Right atrium auricular region (tissue), 2 donors: ENCODE measurements at places on chromosomes 4 and X.

DNA sequence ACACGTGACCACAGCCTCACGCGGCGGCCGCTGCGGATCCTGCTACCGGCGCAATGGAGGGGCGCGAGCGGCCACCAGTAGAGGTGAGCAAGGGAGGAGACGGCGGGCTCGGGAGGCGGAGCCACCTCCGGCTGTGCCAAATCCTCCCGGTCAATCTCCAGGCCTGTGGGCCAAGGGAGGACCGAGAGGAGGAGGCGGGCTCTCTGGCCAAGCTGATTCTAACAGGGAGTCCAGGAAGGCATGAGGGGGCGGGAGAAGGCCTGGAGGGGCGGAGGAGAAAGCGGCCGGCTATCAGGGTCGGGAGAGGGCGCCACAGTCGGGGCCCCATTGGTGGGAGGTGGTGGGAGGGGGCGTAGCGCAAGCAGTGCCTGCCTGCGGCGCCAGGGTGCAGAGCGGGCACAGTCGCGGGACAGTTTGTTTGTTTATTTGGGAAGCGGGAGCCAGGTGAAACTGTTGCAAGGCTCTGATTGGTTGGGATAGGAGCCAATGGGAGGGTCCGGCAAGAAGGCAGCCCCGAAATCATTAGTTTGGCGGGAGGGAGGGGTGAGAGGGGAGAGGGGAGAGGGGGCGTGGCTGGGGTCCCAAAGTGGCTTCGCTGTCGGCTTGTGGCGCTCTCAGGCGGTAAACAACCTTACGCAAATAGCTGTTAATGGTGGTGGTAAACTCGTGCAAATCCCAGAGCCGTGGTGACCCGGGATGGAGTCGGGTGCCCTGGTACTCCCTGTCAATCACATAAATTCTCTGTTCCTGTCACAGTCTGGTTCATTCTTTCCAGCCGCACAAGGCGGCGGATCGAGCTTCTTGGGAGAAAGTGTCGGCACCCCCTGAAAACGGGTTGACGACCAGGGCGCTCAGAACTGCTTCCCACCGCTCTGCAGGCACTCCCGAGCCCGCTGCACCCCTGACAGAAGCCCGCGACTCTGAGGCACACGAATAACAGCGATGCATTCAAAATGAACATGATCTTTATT lies at the start of gene IRS4:
Gene IRS4 (minus strand): TSS at position 55 of the 971 bp plus-strand sequence.
- no peak for DNase-seq

GRCh38 chr4:87130985-87131703 lies 89.3 kb downstream of the KLHL8 start:
- DNase-seq: no peak

- no peak for DNase-seq
These were observed 133.8 kb downstream of the SPRY1 start for GRCh38 chr4:123530357-123530756.

- no peak for DNase-seq
These were observed 9.5 kb downstream of the LGI2 start for GRCh38 chr4:25021216-25021615.

GRCh38 chrX:140439476-140439875 lies 65.4 kb downstream of the SOX3 start:
- no peak for DNase-seq

DNA sequence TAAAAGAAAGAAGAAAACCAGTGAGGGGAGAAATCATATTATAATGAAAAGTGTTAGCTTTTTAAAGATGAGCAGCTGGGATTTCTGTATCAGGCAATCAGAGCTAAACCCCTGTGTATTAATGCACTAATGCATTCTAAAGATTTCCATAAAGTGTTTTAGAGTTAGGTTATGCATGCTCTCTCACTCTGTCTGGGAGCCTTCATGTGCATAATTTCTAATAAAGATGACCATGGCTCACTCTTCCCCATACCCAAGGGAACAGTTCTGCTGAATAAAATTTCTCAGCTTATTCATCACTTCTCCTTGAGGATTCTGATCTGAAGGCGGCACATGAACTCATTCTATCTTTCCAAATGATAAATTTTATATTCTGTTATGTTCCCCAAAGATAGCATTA lies 129.4 kb downstream of the DKK2 start:
- no peak for DNase-seq
